ENCODE measurements at places on chromosomes 1 and 21.

GRCh38 chr1:4416189-4416588 lies 238.2 kb upstream of the AJAP1 start:
- DNase-seq = no peak

DNA sequence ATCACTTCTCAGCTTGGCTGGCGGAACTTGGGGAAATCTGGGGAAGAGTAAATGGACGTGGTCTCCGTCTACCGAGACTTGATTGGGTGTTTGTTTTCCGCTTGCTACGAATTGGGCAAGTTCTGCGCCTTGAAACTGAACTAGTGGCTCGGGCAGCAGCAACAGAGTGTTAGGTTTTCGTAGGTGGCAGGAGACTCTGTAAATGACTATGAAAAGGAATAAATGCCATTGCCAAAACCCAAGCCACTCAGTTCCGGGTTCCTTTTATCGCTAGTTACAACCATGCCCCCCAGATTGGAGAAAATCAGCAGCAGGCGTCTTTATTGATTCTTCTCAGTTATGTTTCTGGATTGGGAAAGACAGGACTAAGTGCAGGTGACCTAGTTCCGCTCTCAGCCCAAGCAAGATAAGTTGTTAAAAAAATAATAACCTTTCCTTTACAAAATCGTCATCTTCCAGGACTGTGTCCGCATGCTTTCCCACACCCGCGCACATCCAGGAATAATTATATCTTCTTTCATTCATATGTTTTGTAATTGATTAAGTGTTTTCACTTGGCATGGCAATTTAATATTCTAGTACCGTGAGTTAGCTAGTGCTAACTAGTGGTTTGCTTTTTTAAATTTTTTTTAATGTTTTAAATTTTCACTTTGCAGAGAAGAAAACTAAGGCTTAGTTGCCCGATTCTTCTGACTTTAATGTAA lies 3.4 kb downstream of the LHX9 start:
- DNase-seq = no peak

DNA sequence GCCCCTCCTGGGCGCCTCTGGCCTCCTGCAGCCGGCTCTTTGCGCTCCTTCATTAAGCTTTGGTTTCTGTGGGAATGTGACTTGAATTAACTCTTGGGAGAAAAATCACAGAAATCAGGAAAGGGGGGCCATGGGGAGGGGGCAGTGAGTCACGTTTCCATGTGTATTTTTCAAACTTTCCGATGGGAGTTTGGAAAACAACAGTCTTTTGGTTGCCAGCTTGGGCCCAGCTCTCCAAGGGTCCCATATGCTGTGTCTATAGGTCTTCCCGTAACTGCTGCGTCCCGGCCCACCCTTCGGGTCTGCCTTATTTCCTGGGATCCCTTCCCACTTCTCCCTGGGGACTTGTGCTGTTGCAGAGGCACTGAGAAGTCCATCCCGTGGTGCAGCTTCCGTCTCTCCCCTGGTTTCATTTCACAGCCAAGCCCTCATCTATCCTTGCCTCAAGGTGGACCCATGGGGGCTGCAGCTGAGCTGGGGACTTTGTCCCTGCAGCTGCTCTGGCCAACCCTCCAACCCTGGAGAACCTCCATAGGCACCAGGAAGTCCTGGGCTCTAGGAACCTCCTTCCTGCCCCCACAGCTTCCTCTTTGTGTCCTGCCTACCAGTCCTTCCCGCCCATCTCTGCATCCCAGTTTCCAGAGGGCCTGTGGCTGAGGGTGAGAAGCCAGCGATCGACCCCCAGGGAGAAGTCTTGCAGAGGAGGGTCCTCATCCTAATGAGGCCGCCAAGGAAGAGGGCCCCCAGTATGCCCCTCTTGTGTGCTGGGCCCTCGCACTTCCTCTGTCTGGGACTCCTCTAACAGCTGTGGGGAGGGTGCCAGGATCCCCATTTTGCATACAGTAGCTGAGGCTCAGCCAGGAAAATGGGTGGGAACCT lies 11.6 kb upstream of the LMNA start:
- no peak for DNase-seq

DNA sequence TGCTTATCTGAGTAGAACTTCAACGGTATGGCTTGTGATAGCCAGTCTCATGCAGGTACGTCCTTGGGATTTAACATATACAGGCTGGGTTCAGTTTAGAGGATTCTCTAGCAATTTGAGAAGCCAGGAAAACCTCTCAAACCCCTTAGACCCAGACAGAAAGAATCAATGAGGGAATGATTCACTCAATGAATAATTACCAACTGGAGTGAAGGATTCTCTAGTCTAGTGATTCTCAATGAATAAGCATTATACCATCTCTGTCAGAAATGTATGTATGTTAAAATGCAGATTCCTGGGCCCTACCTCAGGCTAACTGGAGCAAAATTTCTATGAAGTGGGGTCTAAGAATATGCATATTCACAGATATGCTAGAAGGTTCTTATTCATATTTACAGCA lies 54.5 kb upstream of the APP start:
- no peak for DNase-seq

DNA sequence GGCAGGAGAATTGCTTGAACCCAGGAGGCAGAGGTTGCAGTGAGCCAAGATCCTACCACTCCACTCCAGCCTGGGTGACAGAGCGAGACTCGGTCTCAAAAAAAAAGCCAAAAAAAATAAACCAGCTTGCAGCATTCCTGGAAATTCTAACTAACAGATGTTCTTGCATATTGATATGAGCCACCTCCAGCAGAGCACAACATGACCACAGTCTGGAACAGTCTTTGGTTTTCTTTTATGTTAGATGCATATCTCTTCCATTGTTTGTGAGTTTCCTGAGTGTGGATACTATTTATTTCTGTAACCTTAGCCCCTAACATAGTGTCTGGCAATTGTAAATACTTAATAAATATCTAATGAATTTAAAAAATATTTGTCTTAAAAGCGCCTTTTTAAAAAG lies 23.9 kb downstream of the IFNAR1 start:
- DNase-seq = no peak

- DNase-seq = no peak
These were observed 18.9 kb upstream of the BATF3 start for GRCh38 chr1:212718499-212718898.

- no peak for DNase-seq
These were observed 643 bp downstream of the FNDC5 start for GRCh38 chr1:32869923-32870614.

DNA sequence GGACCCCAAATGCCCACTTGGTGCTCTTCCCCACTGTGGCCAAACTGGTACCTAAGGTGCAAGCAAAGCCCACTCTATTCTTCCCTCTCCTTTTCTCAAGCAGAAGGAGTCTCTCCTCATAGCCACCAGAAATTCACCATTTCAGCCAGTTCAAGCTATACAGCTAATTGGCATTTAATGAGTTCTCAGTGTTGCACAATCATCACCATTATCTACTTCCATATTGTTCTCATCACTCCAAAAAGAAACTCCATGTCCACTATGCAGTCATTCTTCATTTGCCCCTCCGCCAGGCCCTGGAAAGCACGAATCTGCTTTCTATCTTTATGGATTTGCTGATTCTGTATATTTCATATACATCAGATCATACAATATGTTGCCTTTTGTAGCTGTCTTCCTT lies 9.9 kb upstream of the ATG4C start:
- DNase-seq = no peak

- no peak for DNase-seq
These were observed 185.7 kb downstream of the IGSF21 start for GRCh38 chr1:18293291-18293690.

- no peak for DNase-seq
These were observed at the start of gene CTSK for GRCh38 chr1:150808121-150808520. TSS of gene CTSK (minus strand) at chr1:150808260. CDS start at chr1:150806805, 1,455 bp downstream.

DNA sequence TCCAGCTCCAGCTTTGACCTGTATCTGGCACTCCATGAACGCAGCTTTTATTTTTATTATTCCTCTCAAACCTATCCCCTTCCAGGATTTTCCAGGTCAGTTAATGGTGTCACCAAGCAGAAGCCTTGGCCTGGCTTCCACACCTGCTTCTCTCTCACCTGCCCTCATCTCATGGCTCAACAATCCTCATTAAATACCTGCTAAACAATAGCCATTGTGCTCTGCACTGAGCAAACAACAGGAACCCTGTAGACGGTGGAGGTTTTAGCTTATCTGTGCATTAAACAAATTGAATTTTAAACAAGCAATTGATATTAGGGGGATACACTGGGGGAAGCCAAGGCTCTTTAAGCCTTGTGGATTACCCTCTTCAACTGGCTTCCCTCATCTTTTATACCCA lies 15.3 kb downstream of the PYCR2 start:
- DNase-seq = no peak

GRCh38 chr21:35220301-35220700 lies 171.2 kb upstream of the RUNX1 start:
- no peak for DNase-seq

DNA sequence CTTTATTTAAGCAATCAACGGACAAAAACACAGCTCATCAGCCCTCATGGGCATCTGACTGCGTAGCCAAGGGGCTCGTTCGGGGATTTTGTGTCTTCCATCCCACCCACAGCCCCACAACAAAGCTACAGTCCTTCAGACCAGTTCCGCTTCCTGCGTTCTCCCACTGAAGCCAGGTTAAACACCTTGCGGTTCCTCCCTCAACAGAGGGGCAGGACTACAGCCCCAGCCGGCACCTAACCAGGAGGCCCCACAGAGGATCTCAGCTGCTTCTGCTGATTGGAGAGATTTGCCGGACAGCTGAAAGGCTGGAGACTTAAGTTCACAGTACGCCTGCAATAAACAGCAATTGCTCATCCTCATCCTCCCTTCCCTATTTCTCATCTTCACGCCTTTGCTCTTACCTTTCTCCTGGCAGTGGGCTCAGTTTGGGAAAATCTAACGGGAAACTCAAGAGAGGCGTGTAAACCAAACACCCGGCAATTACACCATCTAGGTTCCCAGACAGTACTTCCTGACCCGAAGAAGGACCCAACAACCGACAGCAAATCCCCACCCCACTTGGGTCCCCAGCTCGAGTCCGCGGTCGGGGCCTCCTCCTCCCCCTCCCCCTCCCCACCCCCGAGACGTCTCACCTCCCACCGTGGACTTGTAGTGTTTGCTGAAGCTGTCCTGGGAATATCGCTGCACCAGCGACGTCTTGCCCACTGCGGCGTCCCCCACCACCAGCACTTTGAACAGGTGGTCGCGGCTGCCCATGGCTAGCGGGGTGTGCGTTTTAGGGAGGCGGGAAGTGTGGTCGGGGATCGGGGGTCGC lies 876 bp downstream of the RAB29 start:
- DNase-seq = peak; percentile 9

- no peak for DNase-seq
These were observed 61.4 kb downstream of the EIF2B3 start for GRCh38 chr1:44924835-44925464.

GRCh38 chr21:46000731-46001641 lies 19.4 kb downstream of the COL6A1 start:
- DNase-seq = no peak

- DNase-seq = no peak
These were observed 102.6 kb downstream of the MRPL37 start for GRCh38 chr1:54302549-54302948.

DNA sequence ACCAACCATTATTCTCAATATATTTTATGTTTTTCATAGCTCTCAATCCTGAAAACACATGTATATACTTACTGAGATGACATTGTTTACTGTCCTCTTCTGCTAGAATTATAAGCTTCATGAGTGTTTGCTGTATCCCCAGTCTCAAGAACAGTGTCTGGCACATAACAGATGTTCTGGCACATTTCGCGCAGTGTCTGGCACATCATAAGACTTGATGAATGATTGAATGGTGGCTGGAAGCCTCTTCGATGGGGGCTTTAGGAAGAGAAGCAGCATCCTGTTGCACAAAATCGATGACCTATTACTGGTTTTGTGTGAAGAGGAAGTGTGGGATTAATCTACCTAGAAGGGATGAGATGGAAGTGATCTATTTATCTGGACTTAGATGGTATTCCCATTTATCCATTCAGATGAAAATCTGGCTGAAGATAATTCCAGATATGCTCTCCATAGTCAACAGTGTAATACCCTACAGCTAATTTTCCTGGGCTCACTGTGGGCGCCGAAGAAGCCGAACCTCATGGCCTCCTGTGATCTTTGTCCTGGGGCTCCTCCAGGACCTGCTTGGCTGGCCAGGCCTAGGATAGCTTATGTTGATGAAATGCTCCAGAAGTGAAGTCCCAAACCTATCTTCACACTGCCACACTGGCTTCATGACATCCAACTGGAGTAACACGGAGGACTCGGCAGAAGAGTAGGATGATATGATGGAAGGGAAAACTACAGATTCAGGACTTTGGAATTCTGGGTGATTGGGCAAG lies 26.5 kb downstream of the CD34 start:
- no peak for DNase-seq

DNA sequence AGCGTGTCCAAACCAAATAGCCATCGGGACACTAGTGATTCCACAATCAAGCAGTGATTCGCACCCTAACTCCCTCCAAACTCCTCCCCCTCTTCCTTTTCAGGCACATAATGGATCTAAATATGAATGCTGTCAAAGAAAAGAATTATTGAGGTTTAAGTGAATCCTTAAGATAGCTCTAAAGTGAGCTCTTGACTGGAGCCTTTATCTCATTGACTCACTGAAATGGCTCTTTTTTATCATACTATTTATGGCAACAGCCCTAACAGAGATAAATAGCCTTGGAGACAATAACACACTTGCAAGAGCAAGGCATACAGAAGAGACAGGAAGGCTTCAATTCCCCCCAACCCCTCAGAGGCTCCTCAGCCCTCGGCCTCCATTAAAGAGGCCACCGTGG lies 143.3 kb downstream of the PLXNA2 start:
- no peak for DNase-seq

- no peak for DNase-seq
These were observed 70.2 kb upstream of the CDC42BPA start for GRCh38 chr1:227388214-227389168.

GRCh38 chr1:178521241-178521640 lies 8.3 kb downstream of the TEX35 start:
- no peak for DNase-seq

DNA sequence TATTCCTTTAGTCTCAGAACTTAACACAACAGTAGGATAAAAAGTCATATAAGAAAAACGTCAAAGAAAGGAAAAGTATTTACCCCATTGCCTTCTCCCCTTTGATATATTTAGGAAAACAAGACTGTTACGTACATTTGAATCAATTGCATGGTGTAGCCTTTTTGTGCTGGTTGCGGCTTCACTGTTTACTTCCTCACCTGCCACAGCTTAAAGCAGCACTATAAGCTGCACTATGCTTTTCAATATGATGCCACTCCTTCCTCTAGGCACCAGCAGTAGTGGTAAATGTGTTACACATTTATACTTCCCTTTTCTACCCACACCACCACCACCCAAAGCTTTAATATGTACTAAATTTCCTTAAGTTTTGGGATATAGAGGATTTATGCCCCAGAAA lies 111.1 kb downstream of the ATP1B1 start:
- no peak for DNase-seq

DNA sequence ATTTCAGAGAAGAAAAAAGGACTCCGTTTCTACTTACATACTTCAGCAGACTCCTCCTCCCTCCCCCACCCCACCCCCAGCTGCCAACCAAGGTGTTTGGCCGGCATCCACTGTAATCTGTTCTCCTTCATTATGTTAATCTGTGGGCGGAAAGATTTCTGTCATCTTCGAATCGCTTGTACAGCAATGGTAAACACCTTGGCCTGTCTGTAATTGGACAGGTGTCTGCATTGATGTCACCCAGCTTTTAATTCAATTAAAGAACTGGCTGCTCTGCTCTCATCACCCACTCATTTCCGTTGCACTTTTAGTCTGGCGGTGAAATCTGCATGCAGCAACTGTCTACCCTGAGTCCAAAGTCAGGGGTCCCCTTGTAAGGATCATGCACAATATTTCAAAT lies 368.6 kb downstream of the USH2A start:
- no peak for DNase-seq

Data from stimulated activated CD4-positive, alpha-beta T cell treated with anti-CD3 and anti-CD28 coated beads, Interleukin-15, amount 100 ng/mL, for 1 hour (primary cell).